Activated naive CD4-positive, alpha-beta T cell treated with anti-CD3 and anti-CD28 coated beads, Interleukin-2, amount 50 U/mL, for 72 hours (primary cell): ENCODE measurements at places on chromosomes 7 and 10. TPM values are rescaled to one million over a fixed set of nuclear protein-coding genes. Genes with fewer than 3 reads are reported as not detected.

Gene ADAM22
- 1.3 TPM for total RNA-seq

Gene CUZD1
- total RNA-seq: 2.1 TPM

DNA sequence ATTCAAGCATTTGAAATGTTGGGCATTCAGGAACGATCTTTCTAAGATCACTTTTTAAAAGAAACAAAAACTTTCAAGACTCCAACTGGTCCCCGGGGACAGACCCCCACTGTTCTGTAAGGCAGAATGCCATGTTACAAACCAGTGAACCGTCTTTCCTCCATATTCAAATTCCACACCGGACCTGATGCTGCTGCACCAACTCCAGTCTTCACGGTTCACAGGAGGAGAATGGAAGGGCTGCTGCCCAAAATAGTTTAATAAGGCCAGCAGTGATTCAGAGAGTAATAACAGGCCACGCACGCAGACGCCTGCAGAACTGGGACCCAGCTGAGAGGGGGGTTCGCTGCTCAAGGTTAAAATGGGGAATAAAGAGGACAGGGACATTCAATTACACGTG, 47.2 kb downstream of the OSBPL3 start:
- no peak for DNase-seq

DNA sequence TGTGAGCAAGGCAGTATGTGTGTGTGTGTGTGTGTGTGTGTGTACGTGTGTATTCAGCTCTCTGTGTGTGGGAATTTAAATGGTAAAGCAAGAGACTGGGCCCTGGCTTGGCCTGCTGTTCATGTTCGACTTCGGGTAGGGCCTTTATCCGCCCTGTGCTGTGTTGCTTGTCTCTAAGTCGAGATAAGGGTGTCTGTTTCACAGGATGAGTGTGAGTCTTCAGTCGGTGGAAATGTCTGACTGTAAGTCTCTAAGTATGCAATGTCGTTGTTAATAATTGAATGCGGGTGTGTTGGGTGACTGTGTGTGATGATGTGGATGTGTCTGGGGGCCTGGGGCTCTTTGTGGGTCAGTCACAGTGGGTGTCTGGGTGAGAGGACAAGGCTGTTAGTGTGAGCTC, 34.8 kb downstream of the HIF1AN start:
- no peak for DNase-seq

DNA sequence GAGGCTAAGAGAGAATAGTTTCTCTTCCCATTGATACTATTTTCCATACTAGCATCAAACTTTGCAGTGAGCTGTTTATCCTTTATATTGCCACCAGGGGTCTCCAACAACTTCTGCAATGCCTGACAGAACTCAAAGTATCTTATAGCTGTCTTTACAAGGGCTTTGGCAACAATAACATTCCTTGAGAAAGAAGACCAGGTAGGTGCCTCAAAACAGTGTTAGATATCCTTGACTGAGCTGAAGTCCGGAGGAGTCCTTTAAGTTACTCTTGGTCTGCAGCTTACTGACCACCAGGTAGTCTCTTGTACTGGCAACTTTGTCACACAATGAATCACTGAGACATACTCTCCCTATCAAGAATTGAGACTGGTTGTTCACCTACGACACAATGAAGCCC, 30.0 kb upstream of the TES start:
- DNase-seq: peak; percentile 6

DNA sequence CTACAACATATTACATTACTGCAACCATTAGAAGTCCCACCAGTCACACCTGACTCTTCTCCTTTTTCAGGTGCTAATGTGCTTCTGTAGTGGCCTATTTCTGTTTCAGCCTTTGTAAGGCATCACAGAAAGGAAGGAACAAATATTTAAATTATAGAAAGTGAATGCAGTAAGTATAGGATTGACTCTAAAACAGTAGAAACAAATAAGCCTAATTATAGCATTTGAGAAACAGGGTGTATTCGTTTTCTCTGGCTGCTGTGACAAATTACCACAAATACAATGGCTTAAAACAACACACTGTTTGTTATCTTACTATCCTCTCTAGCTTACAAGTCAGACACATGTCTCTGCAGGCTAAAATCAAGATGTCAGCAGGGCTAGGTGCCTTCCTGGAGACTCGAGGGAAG, 69.4 kb downstream of the CCSER2 start:
- no peak for DNase-seq

DNA sequence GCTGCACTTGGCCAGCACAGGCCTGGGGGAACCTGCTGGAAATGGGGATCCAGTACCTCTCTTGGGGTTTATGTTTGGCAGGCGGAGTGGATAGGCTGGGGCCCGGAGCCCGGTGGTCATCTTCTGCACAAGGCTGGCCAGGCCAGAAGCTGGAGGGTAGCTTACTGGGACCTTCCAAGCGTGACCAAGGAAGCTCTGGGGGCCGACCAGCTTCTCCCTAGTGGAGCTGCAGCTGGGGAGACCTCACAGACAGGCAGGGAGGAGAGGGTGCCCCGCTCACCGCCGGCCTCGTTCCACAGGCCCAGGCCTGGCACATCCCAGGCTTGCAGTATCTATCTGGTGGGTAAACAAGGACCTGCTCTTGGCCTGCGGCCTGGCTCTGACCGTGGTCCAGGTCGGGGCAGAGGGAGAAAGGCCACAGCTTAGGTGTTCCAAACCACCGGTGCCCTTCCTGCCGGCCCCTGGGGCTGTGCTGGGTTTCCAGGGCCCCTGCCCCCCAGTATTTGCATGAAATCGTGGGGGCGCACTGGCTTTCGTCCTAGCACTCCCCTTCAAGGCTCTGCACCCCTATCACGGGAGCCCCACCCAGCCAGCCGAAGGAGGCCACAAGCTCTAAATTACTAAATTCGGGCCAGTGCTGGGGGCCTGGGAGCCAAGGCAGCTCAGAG, 1.5 kb upstream of the ELFN1 start:
- no peak for DNase-seq

GRCh38 chr10:118867768-118868167, 113.0 kb upstream of the CACUL1 start:
- DNase-seq: no peak
